Stimulated activated effector memory CD8-positive, alpha-beta T cell treated with anti-CD3 and anti-CD28 coated beads, Interleukin-12 subunit alpha, Interleukin-12 subunit beta, amount 100 ng/mL, for 72 hours (primary cell): ENCODE measurements at places on chromosomes 11 and 22.

GRCh38 chr22:25057013-25057881, 104.7 kb downstream of the KIAA1671 start:
- DNase-seq = peak; percentile 83

GRCh38 chr11:116693102-116693570, 79.7 kb downstream of the BUD13 start:
- DNase-seq = peak; percentile 39

- no peak for DNase-seq
Observed at GRCh38 chr11:66448523-66448922, 9.9 kb upstream of the MRPL11 start.

GRCh38 chr11:43830928-43831440, 49.6 kb upstream of the ALKBH3 start:
- peak; percentile 50 for DNase-seq

GRCh38 chr22:50171965-50172421, 1.5 kb downstream of the PANX2 start:
- no peak for DNase-seq

DNA sequence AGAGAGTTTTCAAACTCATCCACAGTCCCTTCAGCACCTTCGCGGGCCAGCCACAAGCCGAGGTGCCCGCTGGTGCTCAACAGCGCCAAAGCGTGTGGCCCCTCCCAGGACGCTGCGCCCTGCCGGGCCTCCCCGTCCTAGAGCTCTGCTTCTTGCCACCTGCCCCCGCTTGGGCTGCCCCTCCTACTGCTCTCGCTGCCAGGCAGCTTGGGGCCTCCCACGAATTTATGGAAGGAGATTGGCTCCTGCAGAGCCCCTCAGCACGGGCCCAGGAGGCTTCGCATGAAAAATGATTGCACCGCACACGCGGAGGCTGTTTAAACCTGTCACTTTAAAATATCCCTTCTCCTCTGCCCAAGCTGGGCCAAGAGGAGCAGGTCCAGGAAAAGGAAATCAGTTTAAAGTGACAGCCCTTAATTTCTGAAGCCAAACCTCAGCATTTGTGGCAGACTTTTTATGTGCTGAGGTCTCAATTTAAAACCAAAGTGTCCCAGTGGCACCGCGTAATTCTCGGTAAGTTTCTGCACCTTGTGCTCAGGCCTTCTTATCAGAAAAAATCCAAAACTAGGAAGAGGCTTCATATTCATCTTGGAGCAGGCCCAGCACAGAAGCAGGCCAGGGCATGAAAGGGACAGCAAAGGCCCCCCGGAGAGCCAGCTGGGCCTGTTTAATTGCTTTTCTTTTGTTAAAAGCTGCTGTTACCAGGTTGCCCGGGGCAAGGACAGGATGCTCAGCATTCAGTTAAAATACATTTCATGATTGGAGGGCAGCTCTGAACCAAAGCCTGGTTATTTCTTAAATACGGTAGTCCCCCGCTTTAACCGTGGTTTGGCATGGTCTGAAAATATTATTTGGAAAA, 303.6 kb downstream of the OPCML start:
- DNase-seq = no peak
